AG09319 (cell line): ENCODE measurements at places on chromosomes 6 and 20.

DNA sequence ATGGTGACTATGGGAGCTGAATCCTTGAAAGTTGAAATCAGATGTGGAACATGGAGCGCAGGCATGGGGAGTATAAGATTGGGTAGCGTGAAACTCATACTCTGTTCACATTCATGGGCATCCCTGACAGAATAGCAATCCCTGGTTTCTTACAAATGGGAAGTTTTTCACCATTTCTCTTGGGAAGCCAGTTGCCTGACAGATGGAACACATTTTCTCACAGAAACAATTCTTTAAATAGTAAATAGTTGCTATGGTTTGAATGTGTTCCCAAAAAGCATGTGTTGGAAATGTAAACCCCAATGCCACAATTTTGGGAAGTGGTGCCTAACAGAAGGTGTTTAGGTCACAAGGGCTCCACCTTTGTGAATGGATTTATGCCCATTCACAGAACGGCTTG lies 262.8 kb upstream of the HS3ST5 start:
- DNase-seq = no peak

GRCh38 chr6:11277275-11278206 lies 45.1 kb upstream of the NEDD9 start:
- DNase-seq = no peak

- no peak for DNase-seq
These were observed 36.4 kb upstream of the GCLC start for GRCh38 chr6:53581173-53581773.

GRCh38 chr20:54167909-54168872 lies 5.6 kb downstream of the CYP24A1 start:
- DNase-seq = no peak

DNA sequence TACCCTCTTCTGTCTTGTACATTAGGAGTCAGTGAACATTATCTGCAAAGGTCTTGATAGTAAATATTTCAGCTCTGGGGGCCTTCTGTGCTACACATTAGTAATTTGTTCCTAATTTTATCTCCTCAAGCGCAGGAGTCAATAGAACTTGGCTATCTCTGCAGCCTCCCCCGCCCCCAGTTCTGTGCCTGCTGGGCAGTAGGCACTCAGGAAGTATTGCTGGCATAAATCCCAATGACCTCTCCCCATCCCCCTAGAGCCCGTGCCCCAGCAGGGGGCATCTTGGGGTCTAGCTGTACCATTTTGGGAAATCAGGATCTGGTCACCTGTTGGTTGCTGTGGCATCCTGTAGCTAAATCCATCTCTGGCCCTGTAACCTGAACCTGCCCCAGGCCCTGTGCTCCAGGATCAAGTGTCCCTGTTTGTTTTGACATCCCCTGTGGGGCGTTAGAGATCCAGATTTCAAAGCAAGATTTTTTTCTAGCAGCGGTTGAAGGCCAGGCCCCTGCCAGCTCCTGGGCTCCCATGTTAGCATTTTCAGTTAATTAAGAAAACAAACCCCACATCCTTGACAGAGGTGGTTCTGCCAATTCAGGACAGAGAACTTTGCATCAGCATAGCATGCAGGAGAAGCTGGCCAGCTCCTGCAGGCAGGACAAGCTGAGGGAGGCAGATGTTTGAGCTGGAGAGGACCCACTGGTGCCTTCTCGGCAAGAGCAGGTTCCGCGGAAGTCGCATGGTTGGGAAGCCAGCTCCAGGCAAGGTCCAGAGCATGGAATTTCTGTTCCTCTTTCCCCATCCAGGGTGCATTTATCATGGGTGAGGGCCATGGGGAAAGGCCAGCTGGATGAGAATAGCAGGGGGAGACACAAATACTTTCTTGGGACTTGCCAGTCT lies 32.1 kb downstream of the DAAM2 start:
- DNase-seq = no peak

GRCh38 chr6:39416026-39416425 lies 93.5 kb upstream of the KCNK16 start:
- no peak for DNase-seq

DNA sequence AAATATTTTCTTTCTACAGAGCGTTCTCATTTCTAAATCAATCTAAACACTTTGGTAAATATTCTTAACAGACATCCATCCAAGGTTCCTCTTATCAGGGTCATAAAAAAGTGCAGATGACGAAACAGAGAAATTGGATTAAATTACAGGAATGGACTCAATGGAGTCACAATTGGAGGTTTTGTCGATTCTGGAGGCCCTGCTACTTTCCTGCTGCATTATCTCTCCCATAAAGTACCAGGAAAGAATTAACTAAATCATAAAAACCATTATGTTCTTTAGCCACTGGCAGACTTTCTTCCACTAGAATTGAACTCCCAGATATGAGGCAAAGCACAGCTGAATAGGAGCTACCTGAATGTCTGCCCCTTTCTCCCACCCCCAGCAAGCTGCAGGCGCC lies 610.6 kb downstream of the HDGFL1 start:
- DNase-seq = no peak

DNA sequence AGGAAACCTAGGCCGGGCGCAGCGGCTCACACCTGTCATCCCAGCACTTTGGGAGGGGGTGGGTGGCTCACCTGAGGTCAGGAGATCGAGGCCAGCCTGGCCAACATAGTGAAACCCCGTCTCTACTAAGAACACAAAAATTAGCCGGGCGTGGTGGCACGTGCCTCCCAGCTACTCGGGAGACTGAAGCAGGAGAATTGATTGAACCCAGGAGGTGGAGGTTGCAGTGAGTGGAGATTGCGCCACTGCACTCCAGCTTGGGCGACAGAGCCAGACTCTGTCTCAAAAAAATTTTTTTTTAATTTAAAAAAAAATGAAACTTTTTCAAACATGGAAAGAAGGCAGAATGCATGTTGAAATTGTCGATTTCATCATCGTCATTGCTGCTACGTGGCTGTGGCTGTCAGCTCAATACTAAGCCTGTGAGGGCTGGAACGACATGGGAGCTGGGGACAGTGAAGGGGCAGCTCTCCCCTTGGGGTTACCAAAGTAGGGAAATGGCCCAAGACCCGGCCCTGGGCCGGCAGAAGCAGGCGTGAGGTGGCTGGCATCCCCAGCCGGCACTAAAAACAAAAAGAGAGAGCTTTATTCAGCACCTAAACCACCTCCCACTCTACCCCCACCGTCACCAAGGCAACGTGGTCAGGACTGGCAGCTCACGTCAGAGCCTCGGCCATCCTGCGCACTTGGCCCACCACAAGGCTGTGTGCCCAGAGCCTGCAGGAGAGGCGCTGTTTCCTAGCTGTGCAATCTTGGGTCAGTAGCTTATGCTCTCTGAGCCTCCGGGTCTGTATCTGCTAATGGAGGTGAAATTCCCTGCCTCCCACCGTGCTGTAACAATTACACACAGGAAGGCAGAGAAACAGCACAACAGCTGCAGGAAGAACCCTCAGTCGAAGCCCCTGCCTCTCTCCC lies 30.8 kb downstream of the AGPAT4 start:
- DNase-seq = peak; percentile 68

DNA sequence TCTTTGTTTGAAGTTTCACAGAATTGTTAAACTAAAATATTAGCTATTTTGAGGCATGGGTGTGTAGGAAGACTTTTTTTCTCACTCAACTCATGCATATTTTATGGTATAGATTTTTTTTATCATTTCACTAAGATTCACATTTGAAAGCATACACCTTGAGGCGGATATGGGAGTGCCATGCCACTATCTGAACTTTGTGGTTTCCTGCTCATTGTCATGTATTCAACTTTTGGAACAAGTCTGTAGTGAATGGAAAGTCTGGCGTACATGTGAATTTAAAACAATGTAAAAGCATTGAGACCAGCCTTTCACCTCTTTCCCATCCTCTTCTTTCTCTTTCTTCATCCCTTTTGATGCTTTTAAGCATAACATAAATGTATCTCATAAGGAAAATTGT lies 147.9 kb downstream of the TPBG start:
- no peak for DNase-seq

GRCh38 chr6:28880894-28881780 lies 42.6 kb downstream of the TRIM27 start:
- DNase-seq = no peak

- DNase-seq = no peak
These were observed 311.1 kb upstream of the TCF21 start for GRCh38 chr6:133577851-133578250.

DNA sequence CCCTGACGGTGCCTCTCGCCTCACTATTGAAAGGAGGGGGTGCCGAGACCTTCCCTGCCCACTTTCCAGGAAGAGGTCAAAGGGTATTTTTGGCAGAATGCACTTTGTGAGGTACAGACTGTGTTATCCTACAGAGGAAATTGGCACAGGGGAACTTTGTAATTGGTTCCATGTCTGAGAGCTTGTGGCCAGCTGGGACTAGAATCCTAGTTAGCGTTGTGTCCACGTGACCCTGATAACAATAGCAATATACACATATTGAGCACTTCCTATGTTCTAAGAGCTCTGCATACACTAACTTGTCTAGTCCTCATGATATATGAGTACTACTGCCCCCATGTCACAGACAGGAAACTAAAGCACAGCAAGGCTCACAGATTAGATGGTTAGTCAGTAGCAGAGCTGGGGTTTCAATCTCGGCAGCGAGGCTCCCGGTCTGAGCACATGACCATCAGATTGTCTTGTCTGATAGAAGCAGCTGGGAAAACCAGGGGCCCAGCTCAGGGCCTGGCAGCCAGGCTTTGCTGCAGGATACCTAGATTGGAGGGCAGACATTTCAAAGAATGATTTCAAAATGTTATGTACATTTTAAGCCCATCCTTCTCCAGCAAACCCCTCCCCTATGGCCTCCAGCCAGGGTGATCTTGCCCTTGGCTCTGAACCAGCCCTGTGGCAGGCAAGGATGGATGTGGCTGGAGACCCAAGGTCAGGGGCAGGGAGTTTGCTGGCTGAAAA lies 1.4 kb downstream of the MAPK13 start:
- no peak for DNase-seq

GRCh38 chr20:25281541-25281991 lies 33.7 kb downstream of the PYGB start:
- DNase-seq = no peak

- no peak for DNase-seq
These were observed 26.1 kb upstream of the CDH22 start for GRCh38 chr20:46334303-46334904.

- DNase-seq = no peak
These were observed 98.9 kb downstream of the OLIG3 start for GRCh38 chr6:137395316-137395715.

DNA sequence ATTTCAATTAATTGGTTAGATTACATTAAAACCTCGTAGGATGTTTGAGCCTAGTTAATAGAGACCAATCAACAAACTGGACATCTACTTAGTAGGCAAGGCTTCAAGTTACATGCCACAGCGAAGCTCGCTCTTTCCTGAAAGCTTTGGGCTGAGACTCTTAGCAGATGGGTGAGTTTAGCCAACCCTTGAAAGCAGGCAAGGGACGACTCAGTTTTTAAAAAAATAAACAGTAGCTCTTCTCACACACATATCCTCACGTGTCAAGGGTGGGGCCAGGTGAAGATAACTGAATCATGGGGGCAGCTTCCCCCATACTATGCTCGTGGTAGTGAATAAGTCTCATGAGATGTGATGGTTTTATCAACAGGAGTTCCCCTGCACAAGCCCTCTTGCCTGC lies 775 bp downstream of the MTFR2 start:
- no peak for DNase-seq

DNA sequence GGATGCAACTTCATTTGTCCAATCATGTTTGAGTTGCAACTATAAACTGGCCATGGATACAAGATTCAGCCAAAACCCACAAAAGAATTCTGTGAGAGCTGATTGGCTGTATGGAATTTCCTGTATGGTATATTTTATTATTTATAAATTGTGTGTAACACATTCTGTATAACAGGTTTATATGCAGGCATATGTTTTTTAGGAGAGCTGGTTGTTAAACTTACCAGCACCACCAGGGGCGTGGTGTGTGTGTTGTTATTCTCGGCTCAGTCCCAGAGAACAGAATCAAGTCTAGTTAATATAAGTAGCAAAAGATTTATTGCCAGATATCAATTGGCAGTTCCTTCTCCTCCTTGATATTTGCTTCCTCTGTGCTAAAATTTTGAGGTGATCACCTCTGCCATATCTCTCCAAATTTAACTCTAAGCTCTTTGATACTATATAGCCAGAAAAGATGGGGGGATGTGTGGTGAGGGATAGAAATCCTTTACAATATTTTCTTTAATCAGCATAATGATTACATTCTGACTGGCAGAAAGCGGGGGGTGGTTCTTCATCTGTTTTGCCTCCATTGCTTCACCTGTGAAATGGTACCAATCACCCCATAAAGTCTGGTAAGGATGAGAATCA lies 22.9 kb downstream of the CNBD2 start:
- DNase-seq = no peak

DNA sequence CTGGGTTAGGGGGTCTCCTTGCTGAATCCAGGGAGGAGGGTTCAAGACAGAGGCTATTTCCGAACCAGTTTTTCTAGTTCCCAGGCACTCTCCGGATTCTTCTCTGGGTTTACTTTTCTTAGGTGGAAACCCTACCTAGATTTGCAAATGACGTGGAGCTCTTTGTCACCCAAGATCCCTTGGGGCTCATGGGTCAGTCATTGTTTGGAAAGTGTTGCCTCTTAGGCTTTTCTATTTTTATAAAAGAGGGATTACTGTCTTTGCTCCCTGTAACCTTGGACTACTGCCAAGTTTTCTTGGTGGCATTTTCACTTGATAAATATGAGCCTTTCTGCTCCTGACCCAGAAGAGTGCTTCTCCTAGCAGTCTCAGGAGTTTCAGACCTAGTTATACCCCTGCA lies 33.6 kb downstream of the FAM209B start:
- no peak for DNase-seq

- DNase-seq = no peak
These were observed 88.8 kb upstream of the SOX4 start for GRCh38 chr6:21504790-21505189.

DNA sequence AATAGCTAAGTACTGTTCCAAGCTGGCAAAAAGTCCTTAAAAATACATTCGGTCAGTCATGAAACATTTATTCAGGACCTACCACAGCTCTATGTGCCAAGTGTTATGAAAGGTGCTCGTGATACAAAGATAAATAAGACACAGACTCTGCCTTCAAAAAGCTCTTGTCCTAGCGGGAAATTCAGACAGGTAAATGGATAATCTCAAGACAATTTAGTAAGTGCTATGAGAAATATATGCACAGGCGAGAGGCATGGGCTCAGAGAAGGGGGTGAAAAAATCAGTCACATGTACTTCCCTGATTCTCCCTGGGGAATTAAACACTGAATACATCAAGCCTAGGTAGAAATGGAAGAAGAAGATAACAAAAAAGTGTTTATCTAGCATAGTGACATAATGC lies 49.8 kb upstream of the HEY2 start:
- DNase-seq = no peak

- DNase-seq = peak; percentile 69
These were observed 6.3 kb upstream of the PARD6B start for GRCh38 chr20:50724851-50725723.

GRCh38 chr20:35008411-35009342 lies 53.0 kb downstream of the MYH7B start:
- peak; percentile 81 for DNase-seq

DNA sequence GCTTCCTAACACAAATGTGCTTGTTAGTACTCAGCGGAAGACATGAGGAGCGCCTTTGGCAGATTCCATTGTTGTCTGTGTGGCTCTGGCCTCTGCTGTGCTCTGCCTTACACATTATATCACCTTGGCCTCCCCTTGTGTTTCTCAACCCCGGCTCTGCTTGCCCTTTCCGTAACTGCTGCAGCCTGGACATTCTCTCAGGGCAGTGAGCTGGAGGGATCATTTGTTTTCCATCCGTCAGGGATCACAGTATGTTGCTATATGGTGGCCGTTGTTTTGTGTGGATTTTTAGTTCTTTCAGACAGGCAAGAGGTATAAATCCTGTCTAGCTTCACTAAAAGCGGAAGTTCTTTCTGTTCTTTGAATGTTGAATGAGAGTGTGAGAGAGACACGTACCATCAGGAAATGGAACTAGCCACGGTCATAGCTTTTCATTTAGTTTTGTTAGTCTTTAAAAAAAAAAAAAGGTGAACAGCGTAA lies 175.1 kb downstream of the JARID2 start:
- no peak for DNase-seq
